ENCODE measurements at places on chromosomes 13 and 19.

- no peak for DNase-seq
Measured at GRCh38 chr13:82358284-82358683, 1524.0 kb downstream of the SLITRK1 start.

- no peak for DNase-seq
Measured at GRCh38 chr13:109212650-109213049, 573.7 kb downstream of the IRS2 start.

GRCh38 chr13:87661471-87661870, 9.7 kb upstream of the SLITRK5 start:
- no peak for DNase-seq

- no peak for DNase-seq
Measured at GRCh38 chr13:106701771-106702341, 133.9 kb upstream of the ARGLU1 start.

DNA sequence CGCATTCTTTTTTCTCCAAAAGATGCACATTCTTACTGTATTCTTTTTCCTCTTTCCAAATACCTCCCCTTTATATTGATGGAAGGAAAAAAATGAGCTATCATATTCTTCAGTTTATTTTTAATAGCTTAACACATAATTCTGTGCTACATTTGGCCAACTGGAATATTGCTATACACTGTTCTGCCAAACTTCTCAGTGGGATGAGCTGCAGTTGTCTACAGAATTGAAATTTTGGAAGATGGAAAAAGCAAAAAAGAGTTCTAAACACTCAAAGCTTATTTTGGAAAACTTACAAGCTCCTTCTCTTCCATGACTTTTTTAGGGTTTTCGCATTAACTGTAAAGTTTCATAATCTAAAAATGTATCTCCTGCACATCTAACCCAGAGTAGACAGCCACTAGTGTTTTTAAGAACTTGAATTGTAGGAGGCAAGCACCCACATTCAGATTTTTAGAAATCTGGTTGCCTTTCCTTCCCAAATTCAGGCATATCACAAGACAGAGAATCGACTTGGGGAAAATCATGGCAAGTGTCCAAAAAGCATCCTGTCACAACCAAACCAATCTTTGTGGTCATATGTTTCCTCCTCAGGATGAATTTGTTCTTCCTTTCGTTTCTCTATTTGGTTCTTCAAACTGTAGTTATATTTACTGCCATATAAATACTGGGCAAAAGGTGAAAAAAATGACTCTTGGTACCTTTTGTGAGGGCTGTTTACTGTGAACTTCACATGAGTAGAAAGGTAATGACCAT, 111.4 kb upstream of the FRY start:
- no peak for DNase-seq

- peak; percentile 2 for DNase-seq
Measured at GRCh38 chr13:25232937-25233515, 54.3 kb downstream of the MTMR6 start.

GRCh38 chr19:20273376-20273775, 106.4 kb downstream of the ZNF486 start:
- DNase-seq, result no peak

GRCh38 chr13:100818711-100819110, 144.1 kb upstream of the TMTC4 start:
- DNase-seq, result no peak

- DNase-seq, result no peak
Measured at GRCh38 chr13:26133286-26133685, 81.5 kb upstream of the SHISA2 start.

GRCh38 chr19:10037367-10037766, 24.1 kb downstream of the RDH8 start:
- DNase-seq, result no peak

GRCh38 chr13:112972867-112973576, 4.0 kb downstream of the MCF2L start:
- DNase-seq, result no peak

- DNase-seq, result no peak
Measured at GRCh38 chr13:110517505-110518225, 43.9 kb downstream of the RAB20 start.

GRCh38 chr19:4636151-4636717, 3.1 kb upstream of the TNFAIP8L1 start:
- peak; percentile 44 for DNase-seq

DNA sequence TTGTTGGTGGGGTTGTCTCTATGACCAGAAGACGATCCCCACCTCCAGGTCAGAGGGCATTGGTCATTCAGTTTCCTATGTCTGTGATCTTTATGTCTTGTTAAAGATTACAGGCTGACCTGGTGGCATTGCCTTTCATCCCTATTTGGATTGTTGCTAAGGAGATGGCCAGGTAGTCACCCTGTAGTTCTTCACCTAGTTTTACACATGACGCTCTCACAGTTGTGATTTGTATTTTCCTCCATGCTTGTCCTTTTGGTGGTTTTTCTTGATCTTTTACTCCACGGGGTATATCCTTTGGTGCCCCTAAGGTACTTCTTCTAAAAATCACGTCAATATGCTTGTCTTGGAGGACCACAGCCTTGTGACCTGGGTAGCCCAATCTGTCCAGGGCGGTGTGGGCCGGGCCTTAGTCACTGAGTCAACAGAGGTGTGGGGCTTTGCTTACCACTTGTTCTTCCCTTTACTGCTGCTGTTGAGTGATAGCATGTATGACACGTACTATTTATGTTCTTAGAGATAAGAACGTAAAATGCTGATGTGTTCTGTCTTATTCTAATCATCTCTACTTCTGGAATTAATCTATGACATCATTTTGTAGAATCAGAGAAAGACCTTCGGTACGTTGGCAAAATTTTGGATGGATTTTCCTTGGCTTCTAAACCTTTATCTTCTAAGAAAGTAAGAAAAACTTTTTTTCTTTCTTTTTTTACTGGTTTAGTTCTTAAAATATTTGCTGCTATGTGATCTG, 20.1 kb downstream of the GPATCH1 start:
- DNase-seq, result no peak

GRCh38 chr13:50990818-50991506, 81.4 kb downstream of the RNASEH2B start:
- no peak for DNase-seq

- no peak for DNase-seq
Measured at GRCh38 chr13:20301403-20302071, 69.4 kb upstream of the GJB6 start.

DNA sequence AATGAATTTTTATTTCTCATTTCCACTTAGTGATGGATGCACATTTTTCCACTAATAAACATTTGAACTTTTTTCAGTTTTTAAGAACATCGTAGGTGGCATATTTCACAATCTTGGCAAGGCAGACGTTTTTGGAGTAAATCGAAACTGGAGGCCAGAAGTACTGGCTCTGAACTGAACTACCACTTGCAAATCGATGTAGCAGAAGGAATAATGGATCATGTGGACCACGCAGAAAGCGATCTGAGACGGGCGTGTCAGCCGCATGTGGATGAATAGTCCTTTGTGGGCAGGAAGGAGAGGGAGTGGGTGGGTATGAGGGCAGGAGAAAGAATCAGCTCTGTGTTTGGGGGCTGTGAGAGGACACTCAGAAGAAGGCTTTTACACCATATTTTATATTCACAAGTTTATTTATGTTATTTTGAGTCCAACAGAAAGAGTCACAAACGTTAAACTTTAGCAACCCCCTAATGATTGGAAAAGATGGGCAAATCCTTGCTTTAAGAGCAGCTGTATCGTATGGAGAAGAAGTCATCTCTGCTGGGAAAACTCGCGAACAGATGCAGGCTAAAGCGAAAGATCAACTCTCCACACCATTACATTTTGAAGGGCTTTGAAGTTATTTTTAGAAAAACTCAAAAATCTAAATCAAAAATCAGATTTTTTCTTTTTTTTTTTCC, 90.5 kb downstream of the COL4A2 start:
- DNase-seq, result no peak

DNA sequence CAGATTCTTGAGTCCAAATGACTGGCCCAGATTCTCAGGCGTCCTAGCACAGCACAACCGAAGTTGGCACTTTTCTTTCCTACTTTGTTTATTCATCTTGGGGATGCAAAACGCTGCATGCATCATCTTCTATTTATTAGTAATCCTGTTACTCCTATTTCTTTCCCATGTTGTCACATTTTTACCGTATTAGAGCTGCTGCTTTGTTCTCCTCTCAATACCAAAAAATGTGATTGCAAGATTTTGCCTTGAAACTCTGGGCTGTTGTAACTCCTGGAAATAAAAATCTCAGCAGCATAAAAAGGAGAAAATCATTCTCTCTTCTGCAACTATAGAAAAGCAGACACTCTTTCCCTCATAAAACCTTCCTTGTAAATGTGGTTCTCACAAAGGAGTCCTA, 12.9 kb upstream of the IGSF23 start:
- DNase-seq, result no peak

- DNase-seq, result no peak
Measured at GRCh38 chr19:13102416-13102665, 317 bp downstream of the LYL1 start.

DNA sequence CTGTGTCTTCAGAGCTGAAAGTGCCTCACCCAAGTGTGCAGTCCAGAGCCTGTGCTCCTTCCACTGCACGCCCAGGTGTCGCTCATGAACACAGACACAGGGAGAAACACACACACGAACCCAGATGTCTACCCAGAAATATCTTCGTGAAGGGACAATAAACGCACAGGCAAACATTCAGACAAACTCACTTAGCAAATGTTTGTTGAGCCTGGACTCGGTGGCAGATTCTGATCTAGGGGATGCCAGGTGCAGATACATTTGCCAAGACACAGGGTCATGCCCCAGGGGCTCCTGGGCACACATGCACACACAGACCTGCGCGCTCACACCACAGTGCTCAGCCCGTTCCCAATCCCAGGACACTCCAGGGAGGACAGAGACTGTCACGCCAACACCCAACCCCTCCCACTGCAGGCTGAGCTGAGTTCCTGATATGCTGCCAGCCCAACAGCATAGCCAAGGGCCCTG, 31.9 kb downstream of the SCGB2B2 start:
- DNase-seq, result no peak

DNA sequence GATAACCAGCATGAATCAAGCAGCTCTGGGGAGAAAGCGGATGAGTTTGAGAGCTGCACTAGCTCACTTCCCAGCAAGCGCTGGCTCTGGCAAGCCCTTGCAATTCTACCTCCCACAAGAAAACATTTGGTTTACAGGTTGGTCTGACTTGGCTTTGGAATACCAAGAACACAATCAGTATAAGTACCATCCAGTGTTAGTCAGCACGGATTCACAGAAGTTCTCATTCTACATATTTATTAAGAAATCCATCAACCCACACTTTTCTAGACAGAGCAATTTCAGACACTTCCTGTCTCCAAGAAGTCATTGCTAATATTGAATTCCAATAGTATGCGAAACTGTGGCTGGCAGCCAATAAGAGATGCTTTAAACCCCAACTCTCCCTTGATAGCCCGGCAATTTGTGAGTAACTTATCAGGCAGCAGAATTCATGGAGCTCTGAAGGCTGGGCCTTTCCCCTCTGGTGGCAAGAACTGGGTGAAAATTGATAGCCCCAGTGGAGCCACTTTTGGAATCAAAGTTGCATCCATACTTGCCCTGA, 59.4 kb upstream of the WASF3 start:
- no peak for DNase-seq

GRCh38 chr13:112651311-112651710, 38.5 kb upstream of the ATP11A start:
- no peak for DNase-seq

GRCh38 chr19:13846557-13847406, 30.2 kb upstream of the NANOS3 start:
- peak; percentile 39 for DNase-seq

- no peak for DNase-seq
Measured at GRCh38 chr13:33771296-33771695, 46.7 kb upstream of the RFC3 start.

- no peak for DNase-seq
Measured at GRCh38 chr13:99812625-99813024, 158.9 kb downstream of the ZIC5 start.

DNA sequence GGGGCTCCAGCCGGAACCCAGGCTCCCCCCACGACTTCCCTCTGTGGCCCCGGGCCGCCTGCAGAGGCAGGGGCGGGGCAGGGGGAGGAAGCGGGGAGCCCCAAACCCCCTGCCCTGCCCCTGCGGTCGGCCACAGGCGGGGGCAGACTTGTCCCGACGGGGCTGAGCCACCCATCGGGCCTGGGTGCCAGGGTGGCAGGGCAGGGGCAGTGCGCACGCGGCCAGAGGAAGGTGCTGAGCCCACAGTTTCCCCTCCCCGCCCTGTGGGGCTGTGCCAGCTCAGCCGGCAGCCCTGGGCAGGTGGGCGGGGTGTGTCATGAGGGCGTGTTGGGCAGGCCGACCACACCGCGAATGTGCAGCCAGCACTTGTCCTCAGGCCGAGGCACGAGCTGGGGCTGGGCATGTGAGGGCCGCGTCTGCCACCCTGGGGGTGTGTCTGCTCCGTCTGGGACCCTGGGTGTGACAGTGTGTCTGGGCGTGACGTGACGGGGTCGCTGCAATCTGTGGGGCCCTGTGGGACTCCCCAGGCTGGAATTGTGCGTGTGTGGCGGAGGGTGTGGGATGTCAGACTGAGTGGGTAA, 17.7 kb downstream of the CCDC97 start:
- DNase-seq, result no peak

GRCh38 chr19:48670699-48671445, 1.9 kb downstream of the NTN5 start:
- DNase-seq, result no peak

GRCh38 chr19:33214596-33214995, 11.1 kb downstream of the SLC7A10 start:
- DNase-seq, result no peak

DNA sequence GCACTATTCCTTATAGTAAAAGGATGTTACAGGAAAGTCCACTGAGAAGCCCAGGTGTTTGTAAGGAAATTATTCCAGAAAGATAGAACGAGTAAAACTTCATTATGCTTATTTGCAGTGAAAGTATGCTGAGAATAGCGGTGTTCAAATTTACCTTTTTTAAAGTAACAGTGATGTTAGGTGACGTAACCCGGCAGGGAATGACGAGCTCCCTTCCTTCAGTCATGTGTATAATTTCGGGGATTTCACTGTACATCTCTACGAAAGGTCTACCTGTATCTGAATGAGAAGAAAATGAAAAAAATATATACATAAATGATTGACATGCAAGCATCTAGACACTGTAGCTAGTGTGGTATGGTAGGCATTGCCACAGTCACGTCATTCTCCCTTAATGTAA, 56.9 kb downstream of the FLT1 start:
- DNase-seq, result no peak

GRCh38 chr19:10634430-10634829, 9.1 kb downstream of the SLC44A2 start:
- no peak for DNase-seq

DNA sequence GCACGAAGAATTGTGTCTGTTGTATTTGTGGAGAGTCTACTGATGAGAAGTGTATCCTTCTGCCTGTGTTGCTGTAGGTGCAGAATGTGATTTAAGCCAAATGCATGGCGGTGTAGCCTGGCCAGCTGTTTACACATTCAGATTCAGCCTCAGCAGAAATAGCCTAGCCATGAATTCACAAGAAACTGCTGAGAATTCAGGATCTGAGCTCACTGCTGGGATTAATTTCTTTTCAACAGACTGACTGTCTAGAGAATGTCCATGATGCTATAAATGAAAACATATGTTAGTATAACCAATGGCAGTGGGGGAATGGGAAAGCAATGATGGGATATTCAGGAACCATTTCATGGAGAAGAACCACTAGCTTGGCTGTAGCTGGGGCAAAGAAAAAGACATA, 77.4 kb upstream of the RNF113B start:
- DNase-seq, result no peak
